Activated naive CD8-positive, alpha-beta T cell treated with anti-CD3 and anti-CD28 coated beads, Interleukin-2, amount 10 ng/mL, durations not matched to agents 7 days and 5 days (primary cell): ENCODE measurements at places on chromosomes 3 and 15.

- DNase-seq, result no peak
These were observed 48.1 kb upstream of the USP3 start for GRCh38 chr15:63456258-63456657.

DNA sequence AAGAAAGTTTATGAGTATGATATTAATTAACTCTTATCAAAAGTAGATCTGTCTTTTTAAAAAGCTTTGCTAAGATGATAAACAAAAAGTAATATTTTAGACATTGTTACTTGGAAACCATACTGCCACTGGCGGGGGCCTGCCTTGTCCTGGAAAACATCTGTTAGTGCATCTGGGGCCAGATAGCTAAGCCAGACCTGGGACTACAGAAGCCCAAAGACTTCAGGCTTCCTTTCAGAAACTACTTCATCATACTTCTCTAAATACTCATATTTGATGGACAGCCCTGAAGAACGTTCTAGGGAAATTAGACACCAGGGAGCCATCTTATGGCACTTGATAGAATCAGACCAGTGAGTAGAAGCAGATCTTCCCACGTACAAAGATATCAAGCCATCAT, 795.4 kb upstream of the SEMA6D start:
- DNase-seq, result no peak

DNA sequence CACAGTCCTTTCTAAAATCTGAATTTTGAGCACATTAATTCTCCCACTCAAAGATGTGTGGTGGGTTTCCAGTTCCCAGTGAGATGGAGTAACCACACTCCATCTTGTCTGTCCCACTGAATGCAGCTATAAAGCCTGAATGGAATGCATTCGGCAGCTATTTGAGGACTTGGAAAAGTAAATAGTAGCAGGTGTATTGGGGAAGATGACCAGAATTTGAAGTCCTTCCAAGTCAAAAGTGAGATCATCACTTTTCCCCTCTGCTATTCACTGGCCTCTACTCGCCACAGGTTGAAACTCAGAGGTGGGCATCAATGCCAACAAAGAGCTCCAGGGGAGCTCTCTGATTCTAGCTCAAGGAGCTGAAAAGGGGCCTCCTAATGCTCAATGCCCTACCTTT, 8.1 kb upstream of the GNB5 start:
- no peak for DNase-seq

GRCh38 chr3:61311044-61311443, 59.8 kb upstream of the FHIT start:
- no peak for DNase-seq

GRCh38 chr3:127608362-127608718, 10.1 kb downstream of the MCM2 start:
- DNase-seq, result no peak
